ENCODE measurements at places on chromosomes 3 and 15. TPM values are rescaled to one million over a fixed set of nuclear protein-coding genes. Genes with fewer than 3 reads are reported as not detected.

The SLC22A14 gene
- not detected for total RNA-seq

The SKIC8 gene
- total RNA-seq: 50.0 TPM

The ALG1L2 gene
- total RNA-seq: not detected

The P2RY1 gene
- 2.8 TPM for total RNA-seq

The CD200R1 gene
- total RNA-seq: 3.0 TPM

The SUSD5 gene
- total RNA-seq: 0.33 TPM

The MORC1 gene
- total RNA-seq: 0.17 TPM

The TMEM42 gene
- total RNA-seq: 20.1 TPM

The PPCDC gene
- 10.5 TPM for total RNA-seq

Data from subcutaneous adipose tissue (tissue), 4 donors.